NCI-H1417 treated with DMSO at 0.1 percent for 48 hours (cell line): ENCODE measurements at places on chromosomes 1 and 21.

- DNase-seq = no peak
Measured at GRCh38 chr1:74856174-74856573, 123.2 kb downstream of the TYW3 start.

GRCh38 chr21:41207401-41208375 is 39.7 kb downstream of the BACE2 start:
- DNase-seq = no peak

- no peak for DNase-seq
Measured at GRCh38 chr1:162757476-162757875, 33.0 kb upstream of the HSD17B7 start.

- DNase-seq = no peak
Measured at GRCh38 chr1:11664336-11665065, 501 bp downstream of the FBXO6 start.
